ENCODE measurements at places on chromosomes 7 and 10.

DNA sequence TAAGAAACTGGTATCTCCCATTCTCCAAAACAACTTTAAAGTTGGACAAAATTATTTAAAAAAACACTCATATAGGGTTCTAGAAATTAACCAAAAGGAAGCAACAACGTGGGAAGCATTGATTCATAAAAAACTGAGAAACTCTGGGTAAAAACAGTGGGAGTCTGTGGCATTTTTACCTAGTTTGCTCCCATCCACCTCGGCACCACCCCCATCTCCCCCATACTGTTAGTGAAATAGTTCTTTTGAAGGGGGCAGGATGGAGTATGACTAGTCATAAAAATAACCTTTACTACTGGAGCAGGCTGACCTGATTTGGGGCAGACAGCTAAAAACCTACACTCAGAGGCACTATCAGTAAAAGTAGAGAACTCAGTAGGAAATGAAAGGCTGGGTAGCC is 123.2 kb downstream of the AVL9 start:
- no peak for DNase-seq

GRCh38 chr10:32046151-32046550 is 10.1 kb downstream of the KIF5B start:
- no peak for DNase-seq

GRCh38 chr10:104277785-104278184 is 8.8 kb downstream of the GSTO2 start:
- DNase-seq: no peak

GRCh38 chr10:132450825-132451505 is 54.0 kb downstream of the PWWP2B start:
- no peak for DNase-seq

DNA sequence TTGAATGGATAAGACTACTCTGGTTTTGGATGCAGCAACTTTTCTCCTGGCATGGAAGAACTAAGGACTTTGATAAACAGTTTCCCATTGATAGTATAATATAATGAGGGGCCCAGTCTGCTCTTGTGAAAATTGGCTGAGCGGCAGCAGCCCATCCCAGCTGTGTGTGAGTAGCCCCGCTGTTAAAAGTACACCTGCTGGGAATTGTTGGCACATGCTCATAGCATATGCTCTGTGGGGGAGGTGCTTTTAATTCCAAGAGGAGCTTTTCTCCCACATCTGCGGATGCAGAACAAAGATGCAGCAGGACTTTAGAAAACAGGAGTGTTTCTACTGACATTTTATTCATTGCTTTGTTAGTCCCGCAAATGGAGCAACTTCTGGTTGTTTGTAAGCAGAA is 19.0 kb downstream of the SRI start:
- DNase-seq: no peak

- DNase-seq: no peak
These were observed 34.4 kb upstream of the SLC29A4 start for GRCh38 chr7:5248201-5248885.

DNA sequence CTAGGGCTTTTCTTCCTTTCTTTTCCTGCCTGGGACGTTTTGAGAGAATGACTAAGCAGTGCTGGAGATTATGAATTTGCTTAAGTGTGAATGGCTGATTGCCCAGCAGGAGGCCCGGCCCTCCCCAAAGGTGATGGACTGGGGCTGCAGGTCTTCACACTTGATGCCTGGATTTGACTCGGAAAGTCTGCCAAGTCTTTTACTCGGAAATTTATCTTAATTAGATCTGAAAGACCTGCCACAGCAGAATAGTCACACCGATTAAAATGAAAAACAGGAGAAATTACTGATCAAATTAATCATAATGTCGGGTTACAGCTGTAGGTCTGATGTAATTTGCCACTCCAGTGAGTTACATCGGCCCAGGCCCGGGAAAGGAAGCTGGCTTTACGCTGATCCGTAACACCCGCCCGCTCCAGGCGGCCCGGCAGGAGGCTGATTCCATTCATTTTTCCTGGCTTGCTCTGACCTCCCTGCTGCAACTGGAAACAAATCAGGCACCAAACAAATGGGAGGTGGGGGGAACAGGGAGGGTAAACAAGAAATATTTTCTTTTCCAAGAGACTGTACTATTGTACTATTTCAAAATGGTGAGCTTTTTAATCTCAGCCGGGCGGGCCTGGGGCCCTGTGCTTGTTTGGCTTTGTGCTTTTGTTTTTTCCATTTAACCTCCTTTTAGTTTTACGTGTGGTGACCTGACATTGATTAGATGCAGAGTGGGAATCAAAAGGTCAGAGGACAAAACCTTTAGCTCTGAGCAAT is 212.4 kb upstream of the YAE1 start:
- peak; percentile 63 for DNase-seq

- no peak for DNase-seq
These were observed 3.9 kb upstream of the PWWP2B start for GRCh38 chr10:132392811-132393694.

- DNase-seq: no peak
These were observed 6.2 kb upstream of the TMEM120A start for GRCh38 chr7:76000566-76000965.

- DNase-seq: no peak
These were observed 12.7 kb downstream of the HNRNPF start for GRCh38 chr10:43396061-43396927.

GRCh38 chr7:111018960-111019736 is 71.8 kb upstream of the LRRN3 start:
- no peak for DNase-seq

- DNase-seq: no peak
These were observed 39.6 kb downstream of the PPIF start for GRCh38 chr10:79386637-79387465.

GRCh38 chr10:4353059-4353655 is 472.9 kb upstream of the AKR1E2 start:
- DNase-seq: no peak

GRCh38 chr7:128231021-128231420 is 10.1 kb upstream of the LEP start:
- no peak for DNase-seq

DNA sequence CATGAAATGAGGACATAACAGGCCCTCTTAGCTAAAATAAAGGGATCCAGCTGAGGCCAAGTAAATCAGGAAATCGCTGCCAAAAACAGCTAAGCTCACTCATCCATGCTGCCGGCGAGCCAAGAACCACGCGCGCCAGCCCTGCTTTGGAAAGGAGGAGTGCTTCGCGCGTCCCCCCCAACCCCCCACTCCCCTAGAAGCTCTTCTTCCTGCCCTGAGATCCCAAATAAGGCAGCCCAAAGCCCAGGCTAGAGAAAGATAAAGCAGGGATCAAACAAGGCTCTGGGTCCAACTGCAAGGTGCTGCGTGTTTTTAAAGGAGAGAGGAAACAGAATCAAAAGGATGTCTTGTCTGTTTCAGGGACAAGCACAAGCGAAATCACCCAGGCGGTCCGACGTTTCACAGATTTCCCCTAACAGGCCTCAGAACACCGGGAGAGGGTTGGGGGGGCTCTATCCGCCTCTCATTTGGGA is 168.3 kb upstream of the AUTS2 start:
- DNase-seq: peak; percentile 45

DNA sequence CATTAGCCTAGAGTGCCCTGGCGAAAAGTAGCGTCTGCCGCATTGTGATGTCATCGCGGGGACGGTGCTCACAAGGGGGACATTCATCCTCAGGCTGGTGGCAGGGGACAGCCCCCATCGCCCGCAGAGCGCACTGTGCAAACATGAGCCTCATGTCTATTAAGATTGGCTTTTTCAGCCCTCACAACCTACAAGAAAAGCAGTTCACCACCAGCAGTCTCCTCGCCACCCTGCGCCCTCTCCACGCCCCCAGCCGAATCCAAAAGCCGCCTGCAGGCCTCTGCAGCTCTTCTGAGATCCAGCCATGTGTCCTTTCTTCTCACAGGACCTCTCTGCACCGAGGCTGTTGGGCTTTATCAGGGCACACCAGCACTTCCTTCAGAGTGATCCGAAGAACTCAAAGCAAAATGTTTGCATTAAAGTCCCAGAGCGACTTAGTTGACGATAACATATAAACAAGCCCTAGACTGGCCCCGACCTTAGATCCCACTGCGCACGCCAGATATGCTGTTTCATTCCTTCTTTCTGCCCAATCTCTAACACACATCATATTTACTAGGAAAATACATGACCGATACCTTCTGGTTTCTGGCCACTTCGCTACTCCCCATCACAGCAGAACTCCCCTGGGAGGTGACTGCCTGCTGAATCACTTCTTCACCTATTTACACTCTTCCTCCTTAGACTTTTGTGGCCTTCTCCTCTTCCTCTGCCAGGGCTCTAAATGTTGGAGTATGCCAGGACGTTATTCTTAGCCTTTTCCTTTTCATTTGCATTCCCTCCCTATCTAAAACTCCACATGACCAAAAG is 206.0 kb upstream of the SH2B2 start:
- DNase-seq: no peak

DNA sequence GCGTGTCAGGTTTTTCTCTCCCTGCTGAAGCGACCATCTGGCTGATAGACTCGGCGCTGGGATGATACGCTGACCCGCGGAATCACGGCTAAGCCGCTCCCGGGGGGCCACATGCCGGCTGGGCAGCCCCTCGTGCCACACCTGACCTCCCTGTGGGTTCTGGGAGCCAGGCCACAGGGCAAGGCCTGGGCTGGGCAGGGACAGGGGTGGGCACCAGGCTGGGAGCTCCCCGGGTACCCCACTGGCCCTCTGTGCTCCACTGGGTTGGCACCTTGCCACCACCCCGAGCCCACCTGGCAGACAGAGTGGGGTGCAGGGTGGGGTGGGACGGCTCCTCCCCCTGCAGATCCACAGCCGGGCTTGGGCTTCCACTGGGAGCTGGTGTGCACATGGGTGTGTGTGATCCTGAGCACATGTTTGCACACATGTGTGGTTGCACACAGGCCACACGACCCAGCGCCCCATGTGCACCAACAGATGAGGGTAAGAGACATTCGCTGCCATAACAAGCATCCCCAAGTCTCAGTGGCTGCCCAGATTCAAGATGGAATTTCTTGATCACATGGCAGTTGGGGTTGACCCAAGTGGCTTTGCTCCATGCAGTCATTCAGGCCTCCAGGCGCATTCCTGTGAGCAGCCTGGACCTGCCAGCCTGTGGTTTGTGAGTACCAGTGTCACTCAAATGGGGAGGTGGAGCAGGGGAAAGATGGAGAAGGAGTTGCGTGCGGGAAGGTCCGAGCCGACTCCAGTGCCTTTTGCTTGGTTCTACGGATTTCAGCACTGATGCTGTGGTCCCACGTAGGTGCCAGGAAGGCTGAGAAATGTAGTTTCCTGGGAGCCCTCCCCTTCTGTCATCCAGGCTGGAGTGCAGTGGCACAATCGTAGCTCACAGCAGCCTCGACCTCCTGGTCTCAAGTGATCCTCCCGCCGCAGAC is 79.7 kb downstream of the UNCX start:
- no peak for DNase-seq

GRCh38 chr7:43114458-43114780 is 2.0 kb downstream of the HECW1 start:
- DNase-seq: no peak

DNA sequence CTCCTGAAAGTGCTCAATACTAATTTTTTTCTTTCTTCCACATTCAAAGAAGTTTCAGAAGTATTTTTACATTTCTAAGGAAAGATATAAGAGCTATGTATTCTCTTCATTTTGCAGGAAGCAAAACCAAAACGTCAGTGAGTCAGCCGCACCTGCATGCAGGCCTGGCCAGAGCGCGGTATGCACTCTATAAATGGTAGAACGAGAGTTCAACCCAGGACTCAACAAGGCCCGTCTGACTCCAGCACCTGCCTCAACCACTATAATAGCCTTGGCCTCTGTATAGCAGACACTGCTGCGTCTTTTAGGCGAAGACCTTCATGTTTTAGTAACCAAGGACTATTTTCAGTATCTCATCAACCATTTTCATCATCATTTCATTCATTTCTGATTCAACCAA is 113.2 kb downstream of the KMT2E start:
- no peak for DNase-seq

DNA sequence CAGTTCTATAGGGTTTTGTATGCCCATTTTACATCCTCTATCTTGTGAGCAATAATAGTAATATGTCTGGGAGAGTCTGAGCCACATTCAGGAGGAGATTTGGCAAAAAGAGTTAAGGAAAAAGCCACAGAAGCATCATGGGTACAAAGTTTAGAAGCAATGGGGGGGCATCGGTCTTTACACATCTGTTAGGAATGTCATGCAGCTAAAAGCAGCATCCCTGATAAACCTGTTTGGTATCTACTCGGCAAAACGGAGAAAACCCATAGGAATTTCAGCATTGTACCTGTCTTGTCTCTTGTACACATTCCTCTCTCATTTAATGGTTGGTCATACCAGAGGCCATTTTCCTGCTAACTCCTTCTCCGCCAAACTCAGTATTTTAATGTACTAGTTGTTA is 12.5 kb upstream of the HERPUD2 start:
- no peak for DNase-seq

DNA sequence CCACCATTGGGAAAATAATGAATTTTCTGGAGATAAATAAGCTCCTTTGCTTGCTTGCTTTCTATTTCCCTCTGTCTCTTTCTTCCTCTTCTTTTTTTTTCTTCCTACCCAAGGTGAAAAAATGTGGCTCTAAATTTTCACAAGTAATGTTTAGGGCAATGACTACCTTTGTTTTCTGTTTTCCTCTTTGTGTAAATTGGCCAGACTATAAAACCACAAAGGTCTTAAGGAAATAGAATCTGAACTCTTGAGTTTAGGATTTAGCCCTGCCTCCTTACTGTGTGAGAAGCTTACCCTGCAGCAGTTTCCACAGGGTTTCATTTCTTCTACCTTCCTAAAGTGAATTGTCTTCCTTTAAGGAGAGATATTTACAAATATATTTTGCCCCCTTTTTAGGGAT is 330.4 kb downstream of the ARL4A start:
- DNase-seq: no peak

GRCh38 chr7:78493401-78493800 is 694.8 kb downstream of the PHTF2 start:
- DNase-seq: peak; percentile 8

- no peak for DNase-seq
These were observed 10.8 kb upstream of the SFRP5 start for GRCh38 chr10:97782455-97783228.

DNA sequence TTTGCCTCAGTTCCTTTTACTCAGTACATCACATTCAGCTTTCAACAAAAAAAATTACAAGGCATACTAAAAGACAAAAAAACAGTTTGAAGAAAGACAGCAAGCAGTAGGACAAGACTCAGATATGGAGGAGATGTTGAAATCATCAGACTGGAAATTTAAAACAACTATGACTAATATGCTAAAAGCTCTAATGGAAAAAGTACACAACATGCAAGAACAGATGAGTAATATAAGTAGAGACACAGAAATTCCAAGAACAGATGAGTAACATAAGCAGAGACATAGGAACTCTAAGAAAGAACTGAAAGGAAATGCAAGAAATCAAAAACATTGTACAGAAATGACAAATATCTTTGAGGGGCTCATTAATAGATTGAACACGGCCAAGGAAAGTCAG is 402.6 kb downstream of the NEBL start:
- DNase-seq: no peak

All from renal cortex interstitium (tissue), 15 donors.